ENCODE measurements at places on chromosomes 2 and 18. TPM values are rescaled to one million over a fixed set of nuclear protein-coding genes. Genes with fewer than 3 reads are reported as not detected.
A peak's percentile ranks its signal among the peaks of the same experiment; 100 is the strongest.

GRCh38 chr2:121123268-121123667 is 161.7 kb downstream of the TFCP2L1 start:
- DNase-seq = no peak
- no peaks in the 10 kb centered on the region for H3K27me3 ChIP-seq
- no peaks in the 10 kb centered on the region for H3K4me1 ChIP-seq

GRCh38 chr2:228318218-228318617 is 136.7 kb upstream of the SPHKAP start:
- no peak overlapping the region for H3K4me3 ChIP-seq
- no peaks in the 10 kb centered on the region for H3K4me1 ChIP-seq
- no peaks in the 10 kb centered on the region for H3K27me3 ChIP-seq
- H3K27ac ChIP-seq = no peak overlapping the region

- DNase-seq = peak; percentile 44
- no peaks in the 10 kb centered on the region for H3K27me3 ChIP-seq
- no peak overlapping the region for H3K4me3 ChIP-seq
- H3K36me3 ChIP-seq = no peaks in the 10 kb centered on the region
- no peaks in the 10 kb centered on the region for H3K4me1 ChIP-seq
Measured at GRCh38 chr2:71100195-71100964, 29.6 kb downstream of the MCEE start.

DNA sequence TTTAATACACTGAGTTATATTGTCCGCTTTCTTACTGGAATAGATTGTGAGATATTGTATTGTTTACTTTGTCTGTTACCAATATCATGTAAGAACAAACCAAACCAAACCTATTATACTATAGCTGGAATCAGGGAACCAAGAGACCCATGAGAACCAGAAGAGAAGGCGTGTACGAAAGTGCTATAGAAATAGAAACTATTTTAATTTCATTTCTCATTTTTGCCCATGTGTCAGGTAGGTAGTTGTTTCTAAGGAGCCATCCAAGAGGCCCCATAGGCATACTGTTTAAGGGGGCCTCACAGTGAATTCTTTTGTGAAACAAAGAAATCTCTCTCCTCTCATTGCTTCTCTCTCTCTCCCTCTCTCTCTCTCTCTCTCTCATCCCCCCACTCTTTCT is 363.6 kb downstream of the RNF144A start:
- no peaks in the 10 kb centered on the region for H3K4me1 ChIP-seq
- DNase-seq = no peak
- no peaks in the 10 kb centered on the region for H3K27me3 ChIP-seq
- H3K36me3 ChIP-seq = no peaks in the 10 kb centered on the region
- no peak overlapping the region for H3K27ac ChIP-seq

- peaks cover 38% of the 10 kb centered on the region for H3K4me1 ChIP-seq
- no peak overlapping the region for H3K27ac ChIP-seq
Measured at GRCh38 chr2:233371641-233372040, 17.3 kb downstream of the DGKD start.

GRCh38 chr2:142682528-142682927 is 194.9 kb upstream of the KYNU start:
- H3K4me3 ChIP-seq = no peak overlapping the region
- no peaks in the 10 kb centered on the region for H3K4me1 ChIP-seq
- DNase-seq = no peak
- no peaks in the 10 kb centered on the region for H3K36me3 ChIP-seq
- H3K27ac ChIP-seq = no peak overlapping the region

- peaks cover 24% of the 10 kb centered on the region for H3K4me1 ChIP-seq
- no peak overlapping the region for H3K4me3 ChIP-seq
- DNase-seq = no peak
- H3K36me3 ChIP-seq = no peaks in the 10 kb centered on the region
Measured at GRCh38 chr2:210000464-210001324, 1.7 kb upstream of the RPE start.

- H3K36me3 ChIP-seq = no peaks in the 10 kb centered on the region
- no peaks in the 10 kb centered on the region for H3K27me3 ChIP-seq
- no peaks in the 10 kb centered on the region for H3K4me1 ChIP-seq
Measured at GRCh38 chr2:15082105-15083058, 449.9 kb downstream of the LRATD1 start.

- no peak overlapping the region for H3K4me3 ChIP-seq
- no peaks in the 10 kb centered on the region for H3K4me1 ChIP-seq
- no peak for DNase-seq
- no peaks in the 10 kb centered on the region for H3K36me3 ChIP-seq
- no peak overlapping the region for H3K27ac ChIP-seq
Measured at GRCh38 chr2:110866045-110866444, 133.7 kb downstream of the ACOXL start.

GRCh38 chr2:59561281-59561680 is 992.2 kb downstream of the BCL11A start:
- H3K36me3 ChIP-seq = no peaks in the 10 kb centered on the region
- H3K27me3 ChIP-seq = no peaks in the 10 kb centered on the region

GRCh38 chr18:3046216-3046808 is 33.4 kb upstream of the LPIN2 start:
- DNase-seq = no peak
- H3K27me3 ChIP-seq = no peaks in the 10 kb centered on the region
- no peak overlapping the region for H3K27ac ChIP-seq

GRCh38 chr18:26416652-26417150 is 131.7 kb downstream of the KCTD1 start:
- no peaks in the 10 kb centered on the region for H3K36me3 ChIP-seq
- H3K27me3 ChIP-seq = no peaks in the 10 kb centered on the region
- H3K4me3 ChIP-seq = no peak overlapping the region
- no peaks in the 10 kb centered on the region for H3K4me1 ChIP-seq
- no peak for DNase-seq

- H3K27me3 ChIP-seq = no peaks in the 10 kb centered on the region
- H3K4me3 ChIP-seq = no peak overlapping the region
- DNase-seq = no peak
- peaks cover 60% of the 10 kb centered on the region for H3K4me1 ChIP-seq
- peak overlapping the region; percentile 85 for H3K27ac ChIP-seq
Measured at GRCh38 chr18:8620845-8621244, 11.6 kb downstream of the RAB12 start.

DNA sequence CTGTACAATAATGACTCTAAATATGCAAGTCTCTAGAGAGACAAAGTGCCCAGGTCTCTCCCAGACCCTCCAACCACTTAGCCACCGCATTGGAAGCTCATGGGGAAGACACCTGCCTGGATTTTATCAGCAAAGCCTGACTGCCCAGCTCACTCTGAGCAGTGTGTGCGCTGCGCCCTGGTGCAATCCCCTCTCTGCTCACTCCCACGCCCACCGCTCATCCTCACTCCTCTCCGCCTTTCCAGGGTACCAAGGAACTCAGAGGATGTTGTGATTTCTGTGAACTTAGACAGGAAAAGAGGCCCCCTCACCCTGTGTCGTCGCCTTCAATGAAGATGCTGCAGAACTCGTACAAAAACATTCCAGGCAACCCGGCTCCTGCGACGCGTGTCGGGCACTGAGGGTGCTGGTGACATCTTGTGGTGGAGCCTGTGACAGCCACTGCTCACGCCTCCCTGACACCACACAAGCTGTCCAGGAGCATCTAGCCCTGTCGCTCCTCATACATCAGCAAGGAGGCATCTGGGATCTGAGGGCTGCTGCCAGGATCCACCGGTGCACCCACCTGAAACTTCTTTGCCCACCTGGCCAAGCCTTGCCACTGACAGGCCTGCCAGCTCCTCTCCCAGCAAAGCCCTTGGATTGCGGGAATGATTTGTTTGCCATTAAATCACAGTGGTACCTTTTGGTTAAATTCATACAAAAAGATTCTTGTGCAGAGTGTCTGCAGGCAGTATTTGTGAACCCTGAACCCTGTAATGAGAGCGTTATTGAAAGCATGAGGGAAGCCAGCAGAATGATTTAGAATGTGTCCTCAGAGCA is 220.4 kb downstream of the ZNF516 start:
- no peak overlapping the region for H3K27ac ChIP-seq
- H3K4me1 ChIP-seq = no peaks in the 10 kb centered on the region
- H3K36me3 ChIP-seq = no peaks in the 10 kb centered on the region
- H3K27me3 ChIP-seq = no peaks in the 10 kb centered on the region
- no peak for DNase-seq

DNA sequence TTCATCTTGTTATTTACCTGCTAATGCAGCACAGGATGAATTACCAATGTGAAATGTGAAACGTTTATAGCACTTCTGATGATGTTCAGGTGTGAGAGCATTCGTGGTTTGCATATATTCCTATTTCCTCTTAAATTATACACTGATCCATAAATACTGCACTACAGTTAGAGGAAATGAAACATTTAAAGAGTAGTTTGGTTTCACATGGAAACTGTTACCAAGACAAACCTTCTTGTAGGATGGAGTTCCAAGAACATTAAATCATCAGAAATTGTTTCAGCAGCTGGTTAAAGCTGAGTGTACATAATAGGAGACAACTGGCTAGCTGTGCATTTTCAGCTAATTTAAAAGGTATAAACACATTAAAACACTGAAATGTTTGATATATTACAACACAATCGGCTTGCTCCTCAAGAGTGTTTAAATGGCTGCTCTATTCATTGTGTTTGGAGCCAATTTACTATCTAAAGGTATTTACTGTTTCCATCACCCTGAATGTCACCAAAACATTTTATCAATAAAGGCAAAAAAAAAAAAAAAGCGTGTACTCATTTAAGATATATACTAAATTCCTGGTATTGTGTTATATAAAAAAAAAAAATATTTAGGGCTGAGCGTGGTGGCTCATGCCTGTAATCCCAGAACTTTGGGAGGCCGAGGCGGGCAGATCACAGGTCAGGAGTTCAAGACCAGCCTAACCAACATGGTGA is 100.6 kb downstream of the DYM start:
- H3K4me1 ChIP-seq = peaks cover 1% of the 10 kb centered on the region
- DNase-seq = no peak
- peaks cover 3% of the 10 kb centered on the region for H3K36me3 ChIP-seq
- no peak overlapping the region for H3K27ac ChIP-seq
- H3K4me3 ChIP-seq = no peak overlapping the region
- H3K27me3 ChIP-seq = no peaks in the 10 kb centered on the region

Gene CYP27C1
- total RNA-seq = 0.13 TPM

Gene PDE1A
- total RNA-seq = 2.2 TPM

Gene HOXD1
- total RNA-seq = 0.12 TPM

Gene IL1F10
- total RNA-seq = not detected

Gene ABCG5
- total RNA-seq = not detected

Gene FZD7
- total RNA-seq = 9.5 TPM

Gene DSG1
- total RNA-seq = not detected

Gene EMILIN1
- total RNA-seq = 14.3 TPM

All from psoas muscle (tissue), 8 donors.